NCI-H2171 (cell line): ENCODE measurements at places on chromosomes 11 and 22.
A peak's percentile ranks its signal among the peaks of the same experiment; 100 is the strongest.

DNA sequence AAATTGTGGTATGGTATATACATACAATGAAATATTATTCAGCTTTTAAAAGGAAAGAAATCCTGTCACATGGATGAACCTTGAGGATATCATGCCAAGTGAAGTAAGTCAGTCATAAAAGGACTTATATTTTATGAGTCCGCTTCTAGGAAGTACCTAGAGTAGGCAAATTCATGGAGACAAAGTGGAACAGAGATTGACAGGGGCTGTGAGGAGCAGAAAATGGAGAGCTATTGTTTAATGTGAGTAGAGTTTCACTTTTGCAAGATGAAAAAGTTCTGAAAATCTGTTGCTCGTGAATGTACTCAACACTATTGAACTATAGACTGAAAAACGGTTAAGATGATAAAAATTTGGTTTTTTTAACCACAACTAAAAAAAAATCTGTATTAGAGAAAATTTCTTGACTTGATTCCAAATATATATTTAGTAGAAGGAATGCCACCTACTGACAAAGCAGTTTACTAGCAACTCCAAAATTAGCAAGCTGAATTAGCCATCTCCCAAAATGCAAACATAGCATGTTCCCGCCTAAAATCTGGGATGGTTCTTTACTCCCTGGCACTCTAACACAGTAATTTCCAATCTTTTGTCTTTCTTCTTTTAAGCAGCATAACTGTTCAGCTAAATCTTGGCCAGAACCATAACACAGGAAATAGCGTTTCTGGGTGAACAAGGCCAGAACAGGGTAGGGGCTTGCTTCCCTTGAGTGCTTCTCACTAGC, 1.5 kb downstream of the UFD1 start:
- DNase-seq, result no peak

DNA sequence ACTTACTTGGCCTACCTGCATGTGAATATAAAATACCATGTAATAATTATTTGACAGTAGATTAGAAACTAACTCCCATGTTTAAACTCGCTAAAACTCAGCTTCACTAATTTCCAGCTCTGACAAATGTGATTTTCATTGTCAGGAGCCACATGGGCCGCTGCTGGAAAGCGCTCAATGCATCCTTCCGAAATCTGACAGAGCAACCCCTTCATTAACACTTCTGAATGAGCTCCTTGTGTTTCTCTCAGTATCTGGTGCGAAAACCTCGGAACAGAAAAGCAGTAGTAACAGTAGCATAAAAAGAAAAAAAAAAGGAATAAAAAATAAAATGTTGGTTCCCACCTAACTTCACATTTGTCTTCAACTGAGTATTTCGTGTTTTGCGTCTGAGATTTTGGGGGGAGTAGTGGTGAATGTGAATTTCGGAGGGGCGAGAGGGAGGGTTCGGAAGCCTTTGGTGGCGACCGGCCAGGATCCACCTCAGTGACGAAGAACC, 710 bp downstream of the MTCH2 start:
- no peak for DNase-seq

- no peak for DNase-seq
These were observed 626 bp upstream of the F2 start for GRCh38 chr11:46718155-46719019.

DNA sequence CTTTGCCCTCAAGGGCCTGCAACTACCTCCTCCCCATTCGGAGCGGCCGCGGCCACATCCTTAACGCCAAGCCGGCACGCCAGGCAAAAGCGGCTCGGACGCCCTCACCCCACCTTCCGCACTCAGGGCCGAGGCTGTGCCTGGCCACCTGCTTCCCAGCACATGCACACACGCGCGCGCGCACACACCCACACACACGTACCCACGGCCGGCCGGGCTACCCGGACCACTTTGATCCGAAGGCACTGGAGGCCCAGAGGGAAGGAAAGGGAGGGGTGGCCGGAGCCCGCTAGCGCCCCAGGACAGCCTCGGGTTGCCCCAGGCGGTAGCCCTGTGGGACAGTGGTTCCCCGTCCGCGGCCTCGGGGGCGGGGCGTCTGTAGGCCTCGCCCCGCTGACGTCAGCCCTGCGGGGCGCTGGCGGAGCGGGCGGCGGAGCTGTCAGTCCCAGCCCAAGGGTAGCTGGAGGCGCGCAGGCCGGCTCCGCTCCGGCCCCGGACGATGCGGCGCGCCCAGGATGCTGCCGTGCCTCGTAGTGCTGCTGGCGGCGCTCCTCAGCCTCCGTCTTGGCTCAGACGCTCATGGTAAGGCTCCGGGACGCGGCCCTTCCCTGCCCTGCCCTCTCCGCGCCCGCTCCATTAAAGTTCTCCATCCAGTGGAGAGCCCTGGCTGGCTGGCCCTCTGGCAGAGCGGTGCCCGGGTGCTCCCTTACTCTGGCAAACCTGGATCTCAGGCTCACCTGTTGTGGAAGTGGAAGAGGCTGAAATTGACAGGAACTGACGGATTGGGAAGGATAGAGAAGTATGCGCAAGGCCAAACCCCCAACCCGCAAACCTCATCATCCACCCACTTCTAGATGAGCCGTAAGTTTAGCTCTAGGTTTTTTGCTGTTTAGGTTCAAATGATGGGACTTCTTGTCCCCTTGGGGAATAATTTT, at the start of gene IL10RA:
IL10RA (plus strand) TSS at position 442 of the 935 bp plus-strand sequence; CDS start at position 516, 74 bp downstream.
- DNase-seq, result peak; percentile 32

- DNase-seq, result peak; percentile 61
These were observed 49.4 kb upstream of the ARHGAP42 start for GRCh38 chr11:100637706-100638105.

GRCh38 chr11:1765871-1766718, 2.4 kb upstream of the CTSD start:
- no peak for DNase-seq

DNA sequence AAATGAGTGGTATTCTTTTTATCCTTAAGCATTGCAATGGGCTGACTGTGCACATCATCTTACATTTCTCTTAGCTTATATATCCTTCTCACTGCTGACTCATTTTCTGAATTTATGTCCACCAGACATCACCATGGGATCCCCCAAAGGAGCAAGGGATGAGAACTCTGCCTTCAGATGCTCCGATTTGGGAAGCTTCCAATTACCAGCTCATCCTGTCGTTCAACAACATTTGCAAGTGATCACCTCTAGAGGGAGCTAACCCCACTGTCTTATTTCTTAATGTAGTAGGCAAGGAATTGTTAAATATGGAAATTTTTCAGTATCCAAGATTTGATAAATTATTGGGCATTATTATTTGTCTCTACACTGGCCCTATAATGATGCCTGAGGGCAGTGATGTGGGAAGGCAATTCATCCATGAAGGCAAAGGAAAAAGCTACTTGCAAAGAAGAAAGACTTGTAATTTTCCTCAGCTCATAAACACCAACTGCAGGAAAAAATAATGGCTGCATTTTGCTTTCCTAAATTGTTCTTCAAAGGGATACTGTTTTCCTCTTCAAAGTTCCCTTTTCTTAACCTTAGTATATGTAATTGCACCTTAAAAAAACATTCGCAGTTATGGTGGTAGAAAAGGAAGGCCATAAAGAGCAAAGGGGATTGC, 102.4 kb upstream of the FSHB start:
- no peak for DNase-seq

DNA sequence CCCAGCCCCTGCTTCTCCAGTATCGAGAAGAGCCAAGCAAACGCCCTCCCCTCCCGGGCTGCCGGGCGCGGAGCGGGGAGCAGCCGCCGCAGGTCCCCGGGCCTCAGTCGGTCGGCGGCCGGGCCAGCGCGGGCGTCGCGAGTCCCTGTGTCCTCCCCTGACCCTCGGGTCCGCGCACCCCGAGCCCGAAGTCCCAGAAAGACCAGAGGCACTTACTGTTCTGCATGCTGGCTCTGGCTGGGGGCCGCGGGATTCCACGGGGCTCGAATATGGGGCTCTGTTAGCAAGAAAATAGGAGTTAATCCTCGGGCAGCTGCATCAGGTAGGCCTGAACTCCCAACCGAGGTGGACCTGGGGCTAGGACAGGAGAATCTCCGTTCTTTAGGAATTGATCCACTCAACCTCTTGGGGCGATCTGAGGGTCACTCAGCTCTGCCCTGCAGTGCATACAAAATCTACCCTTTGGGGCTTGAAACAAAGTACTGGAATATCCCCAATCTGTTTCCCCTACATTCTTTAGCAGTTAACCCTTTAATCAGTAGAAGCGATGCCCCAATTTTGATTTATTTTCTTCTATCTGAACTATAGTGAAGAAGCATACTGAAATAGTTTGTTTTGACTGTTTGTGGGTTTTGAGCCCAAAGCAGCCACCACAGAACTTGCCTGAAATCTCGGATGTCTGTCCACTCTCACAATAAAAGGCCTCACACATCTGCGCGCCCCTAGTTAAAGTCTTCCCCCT, 4.8 kb downstream of the PAX6 start:
- DNase-seq, result no peak

DNA sequence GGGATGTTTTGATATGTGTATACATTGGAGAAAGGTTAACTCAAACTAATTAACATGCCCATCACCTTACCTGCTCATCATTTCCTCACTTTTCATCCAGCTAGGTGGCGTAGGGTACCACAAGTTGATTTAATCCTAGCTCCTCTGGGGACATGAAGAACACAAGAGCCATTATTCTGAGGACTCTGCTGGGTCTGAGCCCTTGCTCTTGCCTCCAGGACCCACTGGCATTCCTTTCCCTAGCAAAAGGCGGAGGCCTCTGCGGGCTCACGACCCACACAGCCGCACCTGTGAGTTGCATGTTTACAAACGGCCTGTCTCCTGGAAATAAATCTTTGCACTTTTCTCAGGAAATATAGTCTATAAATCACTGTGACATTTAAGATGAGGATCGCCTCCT, 871.9 kb downstream of the TBC1D22A start:
- no peak for DNase-seq

GRCh38 chr11:123330948-123331347, 99.1 kb upstream of the GRAMD1B start:
- DNase-seq, result no peak

- no peak for DNase-seq
These were observed 42.0 kb upstream of the CXCR5 start for GRCh38 chr11:118841469-118842242.

GRCh38 chr11:119874660-119875238, 145.7 kb upstream of the NECTIN1 start:
- no peak for DNase-seq

DNA sequence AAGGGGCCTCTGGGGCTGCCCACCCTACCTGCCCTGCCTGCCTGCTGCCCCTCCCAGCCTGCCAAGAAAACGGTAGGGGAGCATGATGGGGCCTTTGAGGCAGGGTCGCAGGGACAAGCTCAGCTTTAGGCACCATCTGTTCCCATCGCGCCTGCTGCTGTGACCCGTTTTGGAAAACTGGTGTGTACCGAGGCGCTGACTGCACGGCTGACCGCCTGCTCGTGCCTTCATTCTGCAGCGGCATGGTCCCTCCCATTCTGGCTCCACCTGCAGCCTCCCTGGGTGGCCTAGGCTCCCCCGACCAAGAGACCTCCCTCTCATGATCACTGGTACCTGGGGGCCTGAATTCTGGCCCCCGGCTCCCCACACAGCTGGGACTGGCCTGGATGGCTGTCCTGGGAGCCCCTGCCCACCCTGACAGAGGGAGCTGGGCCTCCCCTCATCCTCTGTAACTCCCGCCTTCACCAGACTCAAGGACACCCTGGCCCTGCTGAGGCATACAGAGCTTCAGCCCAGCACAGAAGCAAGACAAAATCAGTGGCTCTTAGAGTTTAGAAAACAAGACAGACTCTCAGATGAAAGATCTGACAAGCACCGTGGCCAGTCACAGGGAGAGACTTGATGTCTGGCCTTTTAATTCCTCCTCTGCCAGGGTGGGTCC, 6.5 kb upstream of the MYRF start:
- no peak for DNase-seq

GRCh38 chr11:72227316-72228228, 3.0 kb downstream of the INPPL1 start:
- peak; percentile 93 for DNase-seq

- no peak for DNase-seq
These were observed 33.2 kb upstream of the LMO1 start for GRCh38 chr11:8296872-8297271.

DNA sequence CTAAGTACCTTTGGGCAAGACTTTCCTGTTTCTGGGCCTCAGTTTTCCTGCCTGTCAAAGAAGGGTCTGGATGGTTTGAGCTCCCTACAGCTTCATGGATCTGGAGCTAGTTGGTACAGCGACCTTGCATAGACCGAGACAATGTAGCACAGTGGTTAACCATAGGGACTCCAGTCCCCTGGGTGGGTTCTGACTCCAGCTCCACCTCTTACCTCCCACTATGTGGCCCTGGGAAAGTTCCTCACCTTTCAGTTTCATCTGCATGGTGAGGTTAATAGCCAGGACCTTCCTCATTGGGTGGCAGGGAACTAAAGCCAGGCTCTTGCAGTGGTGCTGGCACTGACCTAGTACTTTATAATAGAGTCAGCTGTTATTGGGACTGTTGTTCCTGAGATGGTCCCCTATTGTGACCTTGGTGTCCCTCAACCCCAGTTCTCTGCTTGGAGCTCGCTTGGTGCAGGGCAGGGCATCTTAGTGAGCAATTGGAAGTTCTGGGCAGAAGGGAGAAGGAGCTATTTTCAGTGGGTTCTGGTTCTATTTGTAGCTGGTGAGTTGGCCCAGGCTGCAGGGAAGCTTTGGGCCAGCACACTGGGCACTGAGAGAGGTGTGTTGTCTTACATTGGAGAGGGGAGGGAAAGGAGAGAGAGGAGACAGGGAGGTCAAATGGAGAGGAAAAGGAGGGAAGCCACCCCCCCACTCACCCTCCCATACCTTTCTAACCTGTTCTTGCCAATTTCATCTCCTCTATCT, 10.7 kb upstream of the MTMR3 start:
- no peak for DNase-seq

DNA sequence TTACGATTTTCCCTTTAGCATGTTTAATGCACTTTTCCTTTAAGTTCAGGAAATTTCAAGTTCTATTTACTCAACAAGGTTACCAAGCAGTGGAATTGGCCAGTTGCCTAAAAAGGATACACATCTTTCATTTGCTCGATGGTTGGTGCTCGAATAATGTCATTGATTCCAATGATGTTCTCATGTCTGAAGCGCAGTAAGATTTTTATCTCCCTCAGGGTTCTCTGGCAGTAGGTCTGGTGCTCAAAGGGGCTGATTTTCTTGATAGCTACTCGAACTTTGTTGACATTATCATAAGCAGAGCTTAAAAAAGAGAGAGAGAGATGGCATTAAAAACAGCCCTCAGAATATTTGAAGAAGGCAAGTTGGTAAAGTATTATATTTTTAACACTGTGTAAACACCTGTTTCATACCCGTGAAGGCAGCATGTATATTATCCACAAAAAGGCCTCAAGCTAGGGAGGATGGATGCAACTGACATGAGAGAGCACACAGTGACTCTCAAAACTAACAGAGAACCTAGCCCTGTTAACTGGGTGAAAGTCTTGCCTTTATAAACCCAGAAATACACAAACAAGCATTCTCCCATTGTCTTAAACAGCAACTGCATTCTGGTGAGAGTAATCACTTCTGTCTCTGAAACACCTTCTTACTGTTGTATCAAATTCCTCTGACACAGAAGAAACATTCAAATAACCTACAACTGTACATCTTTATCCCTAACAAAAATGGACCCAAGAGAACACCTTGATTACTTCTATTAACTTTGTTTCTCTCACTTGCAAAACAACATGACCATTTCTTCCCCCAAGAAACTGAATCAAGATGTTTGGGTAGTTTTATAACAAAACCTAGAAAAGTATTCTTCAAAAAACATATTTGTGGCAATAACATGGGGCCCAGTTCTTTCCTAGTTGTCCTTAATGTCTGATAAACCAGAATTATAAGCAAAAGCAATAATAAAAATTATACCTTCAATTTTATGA, 59.6 kb downstream of the MAPK1 start:
- DNase-seq, result no peak
